ENCODE measurements at places on chromosomes 16 and 17. TPM values are rescaled to one million over a fixed set of nuclear protein-coding genes. Genes with fewer than 3 reads are reported as not detected.
A peak's percentile ranks its signal among the peaks of the same experiment; 100 is the strongest.

- no peak for DNase-seq
Measured at GRCh38 chr16:89122322-89122851, 28.7 kb downstream of the ACSF3 start.

GRCh38 chr17:74607221-74607620, 15.1 kb upstream of the CD300LD start:
- DNase-seq = no peak

GRCh38 chr17:74618451-74618850, 5.1 kb downstream of the CD300E start:
- DNase-seq = no peak

DNA sequence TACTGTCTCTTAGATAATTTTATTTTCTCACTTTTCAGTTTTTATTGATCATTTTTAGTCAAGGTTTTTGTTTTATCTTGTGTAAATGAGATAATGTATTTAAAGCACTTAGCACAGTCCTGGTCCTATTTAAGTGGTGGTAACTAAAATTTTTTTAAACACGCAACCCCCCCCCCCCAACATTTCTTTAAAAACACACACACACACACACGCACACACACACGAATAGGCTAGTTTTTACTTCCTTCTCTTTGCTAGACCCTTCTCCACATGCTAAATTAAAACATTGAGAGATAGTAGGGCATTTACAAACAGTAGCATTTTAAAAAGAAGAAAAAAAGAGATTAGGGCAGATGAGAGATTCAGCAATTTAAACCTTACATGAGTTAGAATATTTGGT, 5.0 kb downstream of the NFATC3 start:
- no peak for DNase-seq

DNA sequence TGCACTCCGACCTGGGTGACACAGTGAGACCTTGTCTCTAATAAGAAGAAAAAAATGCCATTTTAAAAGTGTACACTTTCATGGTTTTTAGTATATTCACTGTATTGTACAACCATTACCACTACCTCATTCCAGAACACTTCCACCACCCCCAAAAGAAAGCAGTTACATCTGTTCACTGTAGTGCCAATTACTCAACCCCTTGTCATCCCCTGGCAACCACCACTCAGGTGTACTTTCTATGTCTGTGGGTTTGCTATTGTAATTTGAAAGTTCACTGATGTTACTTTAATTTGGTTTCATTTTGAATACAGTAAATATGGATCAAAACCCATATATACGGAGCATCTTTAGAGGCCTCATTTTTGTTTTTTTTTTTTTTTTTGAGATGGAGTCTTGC, 6.1 kb downstream of the ZG16 start:
- no peak for DNase-seq

- DNase-seq = no peak
Measured at GRCh38 chr17:76160896-76161528, 20.0 kb upstream of the FOXJ1 start.

DNA sequence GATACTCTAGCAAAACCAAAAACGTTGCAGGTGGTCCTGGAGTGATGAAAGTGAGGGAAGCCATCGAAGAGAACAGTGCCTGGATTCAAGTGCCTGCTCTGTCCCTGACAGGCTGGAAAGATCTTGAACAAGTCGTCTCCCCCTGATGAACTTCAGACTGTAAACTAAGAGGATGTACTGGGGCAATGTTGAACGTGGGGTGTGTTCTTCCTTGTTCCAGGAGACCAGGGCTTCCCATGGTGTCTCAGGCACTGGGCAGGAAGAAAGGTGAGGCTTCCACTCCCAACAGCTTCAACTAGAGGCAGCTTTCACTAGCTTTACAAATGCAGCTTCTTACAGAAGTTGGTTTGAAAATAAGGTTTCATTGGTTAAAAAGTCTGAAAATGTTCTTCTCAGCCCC, 21.4 kb upstream of the NF1 start:
- no peak for DNase-seq

DNA sequence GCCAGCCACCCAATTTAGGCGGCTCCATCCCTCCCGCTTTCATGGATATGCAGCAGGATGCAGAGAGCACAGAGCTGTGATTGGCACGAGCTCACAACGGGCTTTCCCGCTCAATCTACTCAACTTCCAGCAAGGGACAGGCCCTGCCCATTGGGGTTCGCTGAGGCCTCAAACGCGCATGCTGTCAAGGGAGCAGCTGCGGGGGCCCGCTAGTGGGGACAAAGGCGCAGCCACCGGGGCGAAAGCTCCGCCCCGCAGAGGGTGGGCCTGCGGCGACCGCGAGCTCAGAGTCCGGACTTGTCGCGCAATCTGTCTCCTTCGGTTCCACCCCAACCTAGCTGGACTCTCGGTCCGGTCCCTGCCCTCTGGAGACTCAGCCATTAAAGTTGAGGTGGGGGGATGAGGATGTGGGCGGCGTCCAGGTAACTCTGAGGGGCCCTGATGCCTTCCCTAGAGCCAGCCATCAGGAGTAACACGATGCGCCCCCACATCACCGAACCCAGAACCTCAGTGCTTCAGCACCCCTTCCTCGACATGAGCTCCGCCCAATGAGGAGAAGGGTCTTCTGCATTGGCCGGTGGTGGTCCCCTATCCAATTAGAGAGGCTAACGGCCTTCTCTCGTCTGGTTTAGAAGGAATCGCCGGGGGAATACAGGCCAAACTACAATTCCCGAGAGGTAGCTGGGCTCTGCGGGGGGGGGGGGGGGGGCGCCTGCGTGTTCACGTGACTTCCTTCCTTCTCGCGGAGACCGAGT, 489 bp upstream of the NFATC3 start:
- peak; percentile 78 for DNase-seq

GRCh38 chr16:1790611-1791255, 2.8 kb downstream of the IGFALS start:
- no peak for DNase-seq

GRCh38 chr17:78271419-78272170, 40.2 kb downstream of the TMEM235 start:
- DNase-seq = no peak

DNA sequence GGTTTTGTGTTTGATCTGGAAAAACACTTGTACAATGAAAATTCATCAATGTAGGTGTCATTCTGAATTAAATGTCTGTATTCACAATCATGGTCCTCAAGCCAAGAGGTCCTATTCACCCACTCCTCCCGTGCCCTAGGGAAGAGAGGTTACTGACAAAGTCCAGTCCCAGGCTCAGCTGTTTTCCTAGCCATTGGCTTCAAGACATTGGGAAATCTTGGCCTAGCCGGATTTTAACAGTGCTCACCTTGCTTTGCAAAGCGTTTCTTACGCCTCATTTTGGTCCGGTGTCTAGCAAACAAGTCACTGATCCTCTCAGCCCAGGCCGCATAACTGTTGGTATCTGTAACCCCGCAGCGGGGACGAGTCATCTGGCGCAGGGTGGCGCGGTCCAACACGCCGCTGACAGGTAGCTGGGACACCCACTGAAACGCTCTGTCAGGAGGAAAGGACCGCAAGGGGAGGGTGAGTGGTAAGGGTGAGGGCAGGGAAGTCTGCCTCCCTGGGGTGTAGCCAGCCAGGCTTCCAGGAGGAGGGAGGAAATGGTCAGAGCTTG, 16.7 kb downstream of the MMP28 start:
- DNase-seq = no peak

DNA sequence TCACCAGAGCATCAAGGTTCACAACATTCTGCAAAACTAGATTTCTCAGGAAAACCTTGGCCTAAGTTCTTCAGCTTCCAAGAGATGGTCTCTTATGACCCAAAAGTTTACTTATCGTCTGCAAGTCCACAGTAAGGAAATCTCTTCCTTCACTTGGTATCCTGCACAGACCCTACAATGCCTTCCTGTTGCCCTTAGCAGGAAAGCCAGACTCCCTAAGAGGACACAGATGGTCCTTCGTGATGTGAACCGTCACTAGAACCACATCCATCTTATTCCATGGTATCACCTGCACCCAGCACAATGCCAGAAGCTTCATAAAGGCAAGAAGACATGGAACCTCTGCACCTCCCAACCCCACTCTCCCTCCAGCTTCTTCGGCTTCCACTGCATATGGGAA, 34.1 kb downstream of the CMC2 start:
- peak; percentile 52 for DNase-seq

GRCh38 chr17:74566132-74566753, 1.1 kb downstream of the CD300H start:
- peak; percentile 29 for DNase-seq

Gene ADCY9
- 5.9 TPM for total RNA-seq

Gene GLIS2
- 0.20 TPM for total RNA-seq

Gene ITGB3
- total RNA-seq = 126 TPM

Gene LPO
- not detected for total RNA-seq

Gene CCL8
- not detected for total RNA-seq

Gene KDM6B
- 1.3 TPM for total RNA-seq

Gene CFAP119
- 0.87 TPM for total RNA-seq

Gene SMPD3
- under 0.01 TPM for total RNA-seq

All from lung microvascular endothelial cell (primary cell).